ENCODE measurements at places on chromosomes 11 and 22.

- no peak for DNase-seq
Measured at GRCh38 chr22:20165913-20166312, 15.1 kb upstream of the CCDC188 start.

DNA sequence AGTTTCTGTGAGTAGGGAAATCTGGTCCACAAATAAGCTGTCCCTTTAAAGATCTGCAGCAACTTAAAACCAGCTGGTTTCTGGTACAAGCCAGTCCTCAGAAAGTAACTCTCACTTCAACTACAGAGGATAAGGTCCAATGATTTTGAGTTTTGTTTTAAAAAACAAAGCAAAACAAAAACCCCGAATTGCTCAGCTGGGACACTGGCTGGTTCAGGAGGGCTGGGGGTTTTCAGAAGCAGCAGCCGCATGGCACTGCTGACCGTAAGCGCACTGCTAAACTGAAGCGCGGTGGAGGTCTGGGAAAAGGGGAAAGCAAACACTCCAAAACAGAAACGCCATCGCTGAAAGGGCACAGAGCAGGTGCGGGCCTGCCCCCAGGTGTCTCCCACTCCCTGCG lies 59.7 kb downstream of the MICAL3 start:
- DNase-seq = no peak

DNA sequence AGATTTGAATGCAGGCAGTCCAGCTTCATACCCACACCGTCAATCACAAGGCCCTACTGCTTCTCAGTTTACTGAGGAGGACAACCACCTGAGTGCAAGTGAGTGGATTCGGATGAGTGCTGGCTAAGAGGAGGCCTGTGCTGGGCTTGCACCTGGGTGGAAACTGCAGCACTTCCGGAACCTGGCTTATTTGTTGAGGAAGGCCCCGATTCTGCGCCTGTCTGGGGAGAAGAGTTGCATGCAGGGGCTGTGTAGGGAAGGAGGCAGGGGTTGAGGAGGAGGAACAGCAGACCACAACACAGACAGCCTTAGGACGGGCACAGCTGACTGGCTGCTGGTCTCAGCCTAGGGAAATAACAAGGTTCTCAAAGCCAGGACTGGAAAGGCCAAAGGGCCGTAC lies 20.8 kb downstream of the ABTB2 start:
- DNase-seq = no peak

GRCh38 chr11:106697058-106697457 lies 321.2 kb downstream of the GUCY1A2 start:
- peak; percentile 53 for DNase-seq

GRCh38 chr11:130980071-130980862 lies 64.0 kb upstream of the SNX19 start:
- no peak for DNase-seq

Measured in astrocyte of the spinal cord (primary cell).